Common myeloid progenitor, CD34-positive (primary cell): ENCODE measurements at places on chromosomes 16 and 17.
A peak's percentile ranks its signal among the peaks of the same experiment; 100 is the strongest.

DNA sequence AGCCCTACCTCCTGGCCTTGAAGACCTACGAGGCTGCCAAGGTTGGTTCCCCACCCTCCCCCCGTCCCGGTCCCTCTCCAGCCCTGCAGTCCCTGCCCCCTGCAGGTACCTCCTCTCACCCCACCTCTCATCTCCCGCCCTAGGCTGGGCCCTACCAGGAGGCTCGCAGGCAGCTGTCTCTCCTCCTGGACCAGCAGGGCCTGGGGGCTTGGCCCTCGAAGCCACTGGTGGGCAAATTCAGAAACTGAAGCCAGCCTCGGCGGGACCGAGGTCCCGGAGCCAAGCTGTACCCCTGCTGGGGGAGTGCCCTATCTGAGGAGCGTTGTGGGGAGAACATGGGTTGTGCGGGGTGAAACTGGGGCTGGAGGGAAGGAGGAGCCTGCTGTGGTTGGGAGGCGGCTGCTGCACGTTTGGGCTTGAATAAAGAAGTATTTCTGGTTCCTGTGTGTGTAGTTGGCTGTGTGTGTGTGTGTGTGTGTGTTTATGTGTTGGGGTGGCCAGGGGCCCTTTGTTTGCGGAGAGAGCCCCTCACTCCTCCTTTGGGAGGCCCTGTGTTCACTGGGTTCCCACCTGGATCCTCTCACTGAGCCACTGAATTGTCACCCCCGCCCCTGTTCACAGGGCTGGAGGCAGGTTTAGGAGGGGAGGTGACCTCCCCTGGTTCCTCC lies 5.9 kb downstream of the ADAD2 start:
- DNase-seq: no peak

DNA sequence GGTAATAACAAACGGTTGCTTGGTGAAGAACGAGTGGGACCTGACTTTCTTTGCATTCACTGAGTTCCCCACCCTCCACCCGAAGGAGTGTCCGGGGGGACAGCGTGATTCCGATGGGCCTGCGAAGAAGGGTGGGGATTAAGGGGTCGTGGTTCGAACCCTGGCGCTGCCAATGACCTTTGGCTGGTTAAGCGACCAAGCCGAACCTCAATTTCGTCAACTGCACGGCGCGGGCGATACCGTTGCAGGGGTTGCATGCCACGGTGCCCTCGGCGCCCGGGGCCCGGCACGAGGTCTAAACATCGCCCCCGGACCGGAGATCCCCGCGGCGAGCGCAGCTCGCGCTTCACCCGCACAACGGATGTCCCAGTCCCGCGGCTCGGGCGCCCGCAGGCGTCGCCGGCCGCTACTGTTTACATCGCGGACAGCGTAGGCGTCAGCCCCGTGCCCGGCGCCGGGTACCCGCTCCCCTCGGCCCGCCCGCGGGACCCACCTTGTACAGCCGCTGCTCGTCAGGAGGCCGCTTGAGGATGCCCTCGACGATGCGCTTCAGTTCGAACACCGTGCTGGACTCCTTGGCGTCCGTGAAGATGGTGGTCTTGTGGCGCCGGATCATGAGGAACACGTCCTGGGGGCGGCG lies 460 bp downstream of the ELOB start:
- no peak for DNase-seq

DNA sequence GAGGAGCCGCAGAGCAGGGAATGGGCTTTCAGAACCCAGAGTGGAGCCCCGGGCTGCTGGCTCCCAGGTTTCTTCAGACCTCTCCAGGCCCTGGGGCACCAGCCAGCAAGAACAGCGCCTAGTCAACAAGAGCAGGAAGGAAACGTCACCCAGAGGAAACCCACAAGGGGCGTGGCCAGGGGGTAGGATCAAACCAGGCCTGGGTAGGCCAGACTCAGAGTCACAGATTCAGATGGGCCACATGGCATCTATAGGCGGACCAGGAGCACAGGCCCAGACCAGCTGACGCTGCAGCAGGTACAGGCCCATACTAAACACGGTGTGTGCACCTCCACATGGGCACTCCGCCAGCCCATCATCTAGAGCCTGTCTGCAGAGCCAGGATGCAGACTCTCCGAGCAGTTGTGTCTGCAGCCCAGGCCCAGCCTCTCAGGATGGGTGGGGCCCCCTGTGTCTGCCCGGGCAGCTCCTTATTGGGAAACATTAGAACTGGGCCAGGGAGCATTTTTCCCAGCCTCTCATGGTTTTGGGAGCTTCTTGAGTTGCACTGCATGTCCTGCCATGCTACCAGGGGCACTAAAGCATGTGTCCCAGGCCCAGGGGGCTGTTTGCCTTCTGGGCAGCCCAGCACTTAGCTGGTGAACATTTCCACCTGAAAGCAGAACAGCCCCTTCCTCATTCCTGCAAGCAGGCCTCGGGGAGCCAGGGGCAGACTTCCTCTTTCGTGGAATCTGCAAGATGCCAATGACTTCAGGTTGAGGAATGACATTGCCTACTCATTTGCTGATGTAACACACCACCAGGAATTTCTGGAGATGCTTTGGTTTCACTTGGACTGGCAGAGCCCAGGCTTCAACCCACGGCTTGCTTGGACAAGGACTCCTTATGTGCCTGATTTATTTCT lies at the start of gene NLRP1:
TSS of gene NLRP1 (minus strand) at position 127 of the 904 bp plus-strand sequence. CDS start 552 bp downstream, outside the sequence.
- DNase-seq: peak; percentile 97

- no peak for DNase-seq
Measured at GRCh38 chr16:81796583-81797346, 17.7 kb downstream of the PLCG2 start.
